ENCODE measurements at places on chromosomes 7 and 10. TPM values are rescaled to one million over a fixed set of nuclear protein-coding genes. Genes with fewer than 3 reads are reported as not detected.

DNA sequence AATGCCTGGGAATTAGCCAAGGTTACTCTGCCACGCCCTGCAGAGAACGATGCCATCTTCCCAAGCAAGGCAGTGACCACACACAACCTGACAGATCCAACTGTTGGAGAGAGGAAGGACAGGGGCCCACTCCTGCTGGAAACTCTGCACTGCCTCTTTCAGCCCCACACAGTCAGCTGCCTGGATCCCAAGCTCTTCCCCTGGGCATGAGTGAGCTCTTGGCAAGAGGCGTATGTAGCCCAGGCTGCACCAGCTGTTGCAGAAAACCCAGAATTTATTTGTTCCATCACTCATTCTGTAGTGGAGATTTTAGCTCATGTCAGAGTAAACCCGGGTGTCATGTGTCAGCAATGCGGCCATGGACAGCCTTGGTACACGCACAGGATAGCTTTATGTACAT is 135.1 kb upstream of the TRIM24 start:
- no peak for DNase-seq

DNA sequence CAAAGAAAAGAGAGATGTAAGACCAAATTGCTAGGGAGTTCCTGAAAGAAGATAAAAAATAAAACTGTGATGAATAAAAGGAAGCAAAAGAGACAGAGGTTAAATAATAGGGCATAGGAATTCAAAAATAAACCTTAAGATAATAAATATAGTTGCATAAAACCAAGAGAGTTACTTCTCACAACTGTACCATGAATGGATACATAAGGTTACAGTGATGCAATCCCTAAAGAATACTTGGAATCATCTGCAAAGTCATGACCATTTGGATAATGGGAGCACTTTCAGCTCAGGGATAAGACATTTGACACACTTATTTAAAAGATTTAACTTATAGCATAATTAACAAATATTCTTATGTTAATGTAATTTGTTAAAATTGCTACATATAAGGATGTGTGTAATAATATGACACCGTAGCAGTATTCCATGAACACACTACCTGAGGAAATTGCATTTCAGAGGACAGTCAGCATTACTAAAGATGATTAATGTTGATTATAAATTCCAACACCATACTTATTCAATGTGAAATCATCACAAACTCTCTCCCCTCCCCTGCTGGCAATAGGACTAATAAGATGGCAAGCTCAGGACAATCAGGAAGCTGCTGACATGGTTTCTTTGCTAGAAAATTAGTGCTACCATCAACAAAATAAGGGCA is 202.1 kb upstream of the AKR1E2 start:
- no peak for DNase-seq

DNA sequence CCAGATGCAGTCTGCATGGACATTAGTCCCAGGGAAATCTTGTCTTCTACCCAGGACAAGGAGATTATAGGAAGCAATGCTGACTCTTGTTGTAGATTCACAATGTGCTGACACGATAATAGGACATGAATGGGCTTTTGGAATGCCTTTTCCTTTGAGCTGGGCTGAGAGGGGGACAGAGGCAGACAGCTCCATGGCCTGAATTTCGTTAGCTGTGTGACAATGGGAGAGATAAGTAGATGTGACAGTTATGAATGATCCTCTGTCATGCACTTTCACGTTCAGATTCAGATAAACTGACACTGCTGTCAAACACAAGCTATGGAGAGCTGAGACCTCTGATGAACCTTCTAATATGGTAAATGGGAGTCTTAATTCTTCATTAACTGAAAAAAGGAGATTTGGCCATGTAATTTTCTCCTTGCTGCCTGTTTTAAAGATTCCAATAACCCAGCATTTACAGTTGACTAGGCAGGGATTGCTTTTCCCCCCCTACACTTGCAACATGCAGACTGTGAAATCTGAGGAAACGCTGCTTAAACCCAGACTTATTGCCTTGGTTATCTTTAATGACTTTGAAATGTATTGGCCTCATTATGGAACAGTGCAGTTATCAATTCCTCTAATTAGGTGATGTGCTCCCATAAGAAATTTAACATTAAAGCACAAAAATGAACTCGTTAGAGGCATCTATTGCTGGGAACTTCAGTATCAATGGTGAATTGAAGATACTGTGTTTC is 669.3 kb downstream of the AUTS2 start:
- no peak for DNase-seq

Gene PRSS2
- total RNA-seq, result not detected

Gene MRLN
- not detected for total RNA-seq

Gene CYP2C19
- total RNA-seq, result 0.41 TPM

Gene CALY
- total RNA-seq, result 8.2 TPM

Measured in frontal cortex (tissue), 4 donors.